ENCODE measurements at places on chromosomes 7 and 10.

DNA sequence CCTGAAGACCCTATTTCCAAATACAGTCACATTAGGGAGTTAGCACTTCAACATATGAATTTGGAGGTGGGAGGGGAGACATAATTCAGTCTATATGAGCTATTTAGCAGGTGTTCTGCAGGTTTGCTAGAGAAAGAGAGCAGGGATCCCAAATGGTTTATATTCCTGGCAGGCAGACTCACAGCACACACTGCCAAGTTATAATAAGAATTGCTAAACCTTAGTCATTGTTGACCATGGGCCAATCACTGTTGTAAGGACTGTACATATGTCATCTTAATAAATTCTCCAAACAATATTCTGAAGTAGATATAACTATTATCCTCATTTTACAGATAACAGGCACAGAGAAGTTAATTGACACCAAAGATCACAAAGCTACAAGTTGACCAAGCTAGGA is 1.5 kb upstream of the CCDC3 start:
- DNase-seq, result no peak

- no peak for DNase-seq
These were observed 76.0 kb upstream of the C1QL3 start for GRCh38 chr10:16597656-16598055.

- DNase-seq, result no peak
These were observed 234.6 kb downstream of the ZMYND11 start for GRCh38 chr10:369684-370448.

DNA sequence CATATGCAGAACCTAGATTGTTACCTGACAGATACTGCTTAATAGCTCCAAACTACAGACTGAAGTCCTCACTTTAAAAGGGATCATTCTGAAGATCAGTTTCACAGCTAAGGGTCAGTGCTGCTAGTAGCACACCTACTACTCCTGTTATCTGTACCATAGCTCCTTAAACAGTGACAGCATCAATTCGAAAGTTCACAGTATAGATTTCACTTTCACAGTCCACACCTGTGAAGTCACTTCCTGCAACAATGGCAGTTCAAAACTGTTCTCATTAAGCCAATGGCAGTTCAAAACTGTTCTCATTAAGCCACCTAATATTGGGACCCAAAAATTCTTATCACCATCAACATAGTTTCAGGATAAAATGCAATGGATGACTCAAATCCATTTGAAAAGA is 10.7 kb upstream of the FHIP2A start:
- no peak for DNase-seq

DNA sequence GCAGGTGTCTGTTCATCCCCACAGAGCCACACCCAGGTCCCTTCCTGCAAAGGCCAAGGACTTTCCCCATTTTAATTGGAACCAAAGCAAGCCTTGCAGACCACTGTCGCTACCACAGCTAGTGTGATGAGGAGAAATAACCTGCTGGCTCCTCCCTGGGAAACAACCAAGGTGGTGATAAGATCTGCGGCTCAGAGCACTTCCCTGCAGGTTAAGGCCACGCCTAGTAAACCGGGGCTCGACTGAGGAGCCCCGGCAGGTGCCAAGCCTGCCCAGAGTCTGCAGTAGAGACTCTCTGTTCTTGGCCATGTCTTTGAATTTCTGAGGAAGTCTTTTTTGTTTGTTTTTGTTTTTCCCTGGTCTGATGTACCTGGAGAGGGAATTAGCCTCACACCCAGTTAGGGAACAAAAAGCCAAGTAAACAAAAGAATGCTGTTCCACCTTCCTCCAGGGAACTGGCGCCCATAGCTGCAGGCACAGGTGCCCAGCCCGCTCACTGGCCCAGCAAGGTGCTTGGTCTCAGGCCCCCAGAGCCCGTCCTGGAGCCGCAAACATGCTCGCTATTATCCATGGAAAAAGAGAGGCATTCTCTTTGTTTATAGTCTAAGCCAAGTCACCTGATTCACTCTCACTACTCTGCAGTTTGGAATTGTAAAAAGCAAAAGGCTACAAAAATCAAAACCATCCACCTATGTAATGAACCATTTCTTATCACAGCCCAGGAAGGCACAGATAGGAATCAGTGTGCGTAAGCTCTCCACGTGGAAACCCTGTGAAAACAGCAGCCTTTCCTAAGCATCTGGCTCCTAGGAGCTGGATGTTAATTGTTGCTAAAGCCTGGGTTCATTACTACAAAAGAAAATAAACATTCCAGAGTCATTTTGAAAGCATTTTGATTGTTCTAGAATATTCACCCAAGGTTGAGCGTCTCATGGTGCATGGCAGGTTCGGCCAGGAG is 2.7 kb downstream of the GPR146 start:
- no peak for DNase-seq

DNA sequence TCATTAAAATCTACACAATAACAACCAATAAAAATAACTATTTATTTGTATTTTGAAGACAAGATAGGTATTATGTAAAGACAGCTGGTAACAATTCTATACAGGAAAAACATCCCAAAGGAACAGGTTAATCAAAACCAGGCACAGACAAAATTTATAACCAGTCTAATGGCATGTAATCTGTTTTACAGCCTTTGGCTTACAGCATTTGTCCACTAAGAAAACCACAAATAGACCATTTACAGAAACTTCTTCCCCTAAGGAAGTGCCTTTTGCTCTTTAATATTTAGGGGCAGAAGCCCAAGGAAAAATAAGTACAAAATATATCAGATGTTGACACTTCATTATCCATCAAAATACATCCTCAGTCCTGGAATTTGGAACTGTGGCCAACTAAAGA is 65.0 kb downstream of the SVIL start:
- DNase-seq, result no peak

GRCh38 chr10:117662126-117662525 is 119.6 kb downstream of the EMX2 start:
- DNase-seq, result no peak

DNA sequence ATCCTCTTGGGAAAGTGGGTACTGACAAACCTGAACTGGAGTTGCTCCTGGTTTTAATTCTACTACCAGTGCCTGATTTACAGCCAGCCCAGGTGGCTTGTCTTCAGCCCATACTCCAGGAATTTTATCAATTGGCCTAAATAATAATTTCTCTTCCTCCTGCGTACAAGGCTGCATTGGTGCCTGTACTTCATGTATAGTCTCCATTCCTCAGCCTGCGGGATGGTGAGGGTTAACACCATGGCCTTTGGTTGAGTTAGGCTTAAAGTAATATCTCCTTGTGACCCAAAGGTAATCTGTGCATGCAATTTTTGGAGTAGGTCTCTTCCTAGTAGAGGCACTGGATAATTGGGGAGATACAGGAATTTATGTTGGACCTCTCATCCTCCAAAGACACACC is 5.5 kb upstream of the ZNF117 start:
- DNase-seq, result no peak

DNA sequence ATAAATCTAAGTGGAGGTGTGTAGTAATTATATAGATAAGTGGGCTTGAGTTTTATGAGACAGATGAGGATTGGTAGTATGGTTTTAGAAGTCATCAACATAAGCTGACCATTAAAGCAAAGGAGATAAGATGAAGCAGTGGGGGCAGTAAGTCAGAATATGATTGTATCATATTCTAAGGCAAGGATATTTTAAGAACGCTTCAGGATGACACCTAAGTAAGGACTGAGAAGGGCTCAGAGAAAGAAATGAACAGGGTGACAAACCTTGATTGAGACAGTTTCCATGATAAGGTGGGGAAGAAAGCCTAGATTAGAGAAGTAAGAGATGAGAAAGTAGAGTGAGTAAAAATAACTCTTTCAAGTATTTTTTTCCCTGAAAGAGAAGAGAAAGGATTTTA is 567.2 kb downstream of the ATRNL1 start:
- no peak for DNase-seq

DNA sequence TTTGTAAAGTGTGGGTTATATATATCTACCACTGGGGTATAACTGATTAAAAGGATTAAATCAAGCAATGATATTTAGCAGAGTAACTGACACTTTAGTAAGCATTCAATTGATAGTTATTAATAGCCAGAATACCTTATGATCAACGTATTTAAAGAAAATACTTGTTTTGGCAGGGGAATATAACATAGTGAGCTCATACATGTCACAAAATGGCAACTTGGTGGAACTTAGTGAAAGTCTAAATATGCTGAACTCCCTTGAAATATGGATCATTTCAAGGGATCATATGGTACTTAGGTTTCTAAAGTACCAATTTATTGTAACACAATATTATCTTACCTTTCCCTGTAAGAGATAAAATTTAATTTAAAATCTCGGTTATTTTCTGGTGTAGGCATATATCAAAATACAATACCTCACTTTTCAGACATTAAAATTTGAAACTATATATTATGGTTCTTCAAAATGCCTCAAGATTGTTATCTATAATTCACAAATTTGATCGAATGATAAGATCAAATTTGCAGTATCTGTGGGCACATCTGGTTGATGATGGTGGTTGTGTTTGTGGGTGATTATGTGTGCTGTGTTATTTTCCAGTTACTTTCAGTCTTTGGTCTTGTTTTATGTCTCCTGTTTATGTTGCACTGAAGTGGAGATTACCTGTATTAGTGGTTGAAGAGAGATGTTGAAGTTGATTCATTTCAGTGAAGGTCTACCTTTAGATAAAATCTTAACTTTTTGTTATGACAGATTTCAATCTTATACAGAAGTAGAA is 5.2 kb downstream of the ARL4A start:
- no peak for DNase-seq

Measured in HS-5 (cell line).